ENCODE measurements at places on chromosomes 16 and 17.

GRCh38 chr16:4179020-4179419 lies 62.8 kb upstream of the ADCY9 start:
- DNase-seq = no peak

- no peak for DNase-seq
Observed at GRCh38 chr17:50793007-50793406, 25.7 kb upstream of the ANKRD40CL start.

GRCh38 chr16:709566-710499 lies 4.2 kb upstream of the FBXL16 start:
- DNase-seq = no peak

DNA sequence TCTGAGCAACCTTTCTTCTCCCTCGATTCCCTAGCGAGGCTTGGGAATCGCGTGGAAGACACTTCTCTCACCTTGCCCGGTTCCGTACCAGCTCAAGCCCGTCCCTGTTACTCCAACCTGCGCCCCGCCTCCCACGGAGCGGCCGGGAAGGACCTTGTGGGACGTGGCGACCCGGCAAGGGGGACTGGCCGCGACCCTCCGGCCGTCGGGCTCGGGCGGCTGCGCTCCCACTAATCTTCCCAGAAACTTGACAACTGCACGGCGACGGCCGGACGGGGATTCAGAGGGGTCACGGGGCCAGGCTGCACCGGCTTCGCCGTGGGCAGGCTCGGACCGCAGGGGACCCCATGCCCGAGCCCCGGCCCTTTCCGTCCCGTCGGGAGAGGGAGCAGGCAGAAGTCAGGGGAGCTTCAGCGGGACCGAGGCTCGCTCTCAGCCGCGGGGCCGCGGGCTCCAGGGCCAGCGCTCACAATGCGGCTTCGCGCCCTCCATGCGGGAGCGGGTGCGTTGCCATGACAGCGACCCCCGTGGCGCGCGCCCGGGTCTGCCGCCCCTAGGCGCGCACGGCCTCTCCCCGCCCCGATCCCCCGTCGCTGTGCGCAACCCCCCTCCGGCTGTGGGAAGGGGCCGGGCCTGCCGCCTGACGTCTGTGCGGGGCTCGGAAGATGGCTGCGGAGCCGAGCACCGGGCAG lies at the start of gene SGSM2:
Gene SGSM2 (plus strand): TSS at position 650 of the 692 bp plus-strand sequence. CDS start 188 bp downstream, outside the sequence.
- no peak for DNase-seq

DNA sequence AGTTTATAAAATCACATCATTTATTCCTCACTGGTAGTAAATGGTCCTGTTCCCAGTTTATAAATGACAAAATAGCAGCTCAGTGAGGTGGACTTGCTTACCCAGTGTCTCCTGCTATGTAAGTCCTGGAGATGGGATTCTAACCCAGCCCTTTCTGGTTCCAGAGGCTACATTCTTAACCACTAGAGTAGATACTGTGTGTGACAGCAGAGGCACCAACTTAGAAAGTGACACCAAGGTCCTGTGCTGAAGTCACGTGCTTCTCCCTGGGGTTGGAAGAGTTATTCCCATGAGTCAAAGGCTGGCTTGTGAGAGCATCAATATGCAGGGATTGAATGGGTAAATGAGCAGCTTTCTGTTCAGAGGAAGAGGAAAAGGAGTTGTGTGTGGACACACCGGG lies 167.3 kb upstream of the IRX3 start:
- DNase-seq = no peak

GRCh38 chr17:27354491-27355081 lies 60.7 kb downstream of the WSB1 start:
- no peak for DNase-seq

GRCh38 chr17:32491371-32492263 lies 4.8 kb downstream of the CDK5R1 start:
- no peak for DNase-seq

DNA sequence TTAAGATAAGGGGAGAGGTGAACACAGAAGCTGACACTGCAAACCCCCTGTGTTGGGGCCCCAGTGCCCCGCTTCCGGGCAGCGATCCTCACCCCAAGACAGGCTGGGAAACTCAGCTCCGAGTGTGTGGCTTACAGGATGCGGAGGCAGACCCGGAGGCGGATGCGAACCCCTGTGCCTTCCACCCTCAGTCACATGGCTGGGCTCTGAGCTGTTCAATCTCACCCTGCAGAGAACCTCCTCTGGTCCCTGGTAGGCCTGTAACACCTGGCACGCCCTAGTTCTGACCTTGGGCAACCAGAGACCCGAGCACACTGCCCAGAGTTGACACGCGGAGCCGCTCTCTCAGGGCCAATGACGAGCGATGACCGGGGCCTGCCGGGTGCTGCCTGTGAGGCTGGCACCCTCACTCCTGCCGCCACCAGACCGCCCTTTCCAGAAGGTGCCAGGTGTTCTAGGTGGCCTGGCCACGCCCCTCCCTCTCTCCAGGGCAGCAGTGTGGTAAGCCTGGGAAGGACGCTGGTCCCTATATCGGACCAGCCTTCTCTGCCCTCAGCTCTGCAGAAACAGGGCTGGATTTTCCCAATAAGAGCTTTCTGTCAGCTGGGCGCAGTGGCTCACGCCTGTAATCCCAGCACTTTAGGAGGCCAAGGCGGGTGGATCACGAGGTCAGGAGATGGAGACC lies 23.3 kb downstream of the MEAK7 start:
- no peak for DNase-seq

DNA sequence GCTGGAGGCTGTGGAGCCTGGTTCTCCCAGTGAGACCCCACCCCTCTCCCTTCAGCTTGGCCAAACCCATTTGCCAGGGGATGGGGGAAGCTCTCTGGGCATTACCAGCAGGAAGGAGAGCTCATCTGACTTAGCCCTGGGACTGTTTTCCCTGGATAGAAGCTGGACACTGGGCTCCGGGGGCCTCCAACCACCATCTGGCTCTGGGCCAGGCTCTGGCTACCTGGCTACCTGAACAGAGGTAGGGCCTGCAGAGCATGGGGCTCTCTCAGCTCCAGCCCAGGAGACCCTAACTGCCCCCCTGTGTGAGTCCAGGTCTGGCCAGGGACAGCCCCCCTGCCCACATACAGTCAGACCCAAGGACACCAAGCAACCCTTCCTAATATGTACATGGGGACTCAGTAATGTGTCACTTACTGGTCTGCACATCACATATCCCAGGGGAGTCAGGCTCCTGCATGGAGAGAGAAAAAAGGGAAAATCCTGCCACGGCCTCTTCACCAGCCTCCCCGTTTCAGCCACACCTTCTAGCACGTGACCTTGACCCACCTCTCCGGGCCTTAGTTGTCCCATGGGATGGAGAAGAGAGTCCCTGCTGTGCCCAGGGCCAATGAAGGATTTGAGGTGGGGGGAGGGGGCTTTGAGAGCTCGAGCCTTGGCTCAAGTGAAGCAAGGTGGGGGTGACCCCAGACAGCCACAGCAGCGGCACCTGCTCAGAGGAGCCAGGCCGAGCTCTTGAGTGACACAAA lies 13.8 kb downstream of the CNGB1 start:
- no peak for DNase-seq

GRCh38 chr16:80552277-80552676 lies 11.5 kb downstream of the DYNLRB2 start:
- DNase-seq = no peak

GRCh38 chr16:50613964-50614474 lies 65.8 kb downstream of the NKD1 start:
- no peak for DNase-seq

- DNase-seq = no peak
Observed at GRCh38 chr16:85428168-85428898, 184.8 kb upstream of the GSE1 start.

GRCh38 chr17:67601897-67602296 lies 115.8 kb upstream of the NOL11 start:
- no peak for DNase-seq

DNA sequence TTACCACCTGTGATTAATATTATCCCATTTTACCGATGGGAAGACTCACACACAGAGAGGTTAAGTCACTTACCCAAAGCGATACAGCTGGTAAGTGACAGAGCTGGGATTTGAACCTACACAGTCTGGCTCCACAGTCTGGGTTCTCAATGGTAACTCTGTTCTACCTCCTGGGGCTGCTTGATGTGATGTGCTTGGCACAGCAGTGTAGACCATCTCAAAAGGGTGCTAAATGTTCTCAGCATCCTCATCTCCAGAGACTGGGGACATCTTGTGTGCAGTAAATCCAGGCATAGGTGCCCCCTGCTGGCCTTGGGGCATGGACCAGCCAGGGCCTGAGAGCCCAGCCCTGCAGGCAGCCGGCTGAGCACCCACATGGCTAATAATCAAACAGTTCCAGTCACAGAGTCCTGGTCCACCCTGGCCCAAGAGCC lies 15.4 kb upstream of the KATNB1 start:
- no peak for DNase-seq

GRCh38 chr17:50798424-50799288 lies 31.3 kb upstream of the ANKRD40CL start:
- DNase-seq = no peak

- no peak for DNase-seq
Observed at GRCh38 chr17:60704170-60704569, 26.5 kb downstream of the BCAS3 start.

GRCh38 chr17:64403881-64404460 lies 13.3 kb upstream of the PECAM1 start:
- no peak for DNase-seq

DNA sequence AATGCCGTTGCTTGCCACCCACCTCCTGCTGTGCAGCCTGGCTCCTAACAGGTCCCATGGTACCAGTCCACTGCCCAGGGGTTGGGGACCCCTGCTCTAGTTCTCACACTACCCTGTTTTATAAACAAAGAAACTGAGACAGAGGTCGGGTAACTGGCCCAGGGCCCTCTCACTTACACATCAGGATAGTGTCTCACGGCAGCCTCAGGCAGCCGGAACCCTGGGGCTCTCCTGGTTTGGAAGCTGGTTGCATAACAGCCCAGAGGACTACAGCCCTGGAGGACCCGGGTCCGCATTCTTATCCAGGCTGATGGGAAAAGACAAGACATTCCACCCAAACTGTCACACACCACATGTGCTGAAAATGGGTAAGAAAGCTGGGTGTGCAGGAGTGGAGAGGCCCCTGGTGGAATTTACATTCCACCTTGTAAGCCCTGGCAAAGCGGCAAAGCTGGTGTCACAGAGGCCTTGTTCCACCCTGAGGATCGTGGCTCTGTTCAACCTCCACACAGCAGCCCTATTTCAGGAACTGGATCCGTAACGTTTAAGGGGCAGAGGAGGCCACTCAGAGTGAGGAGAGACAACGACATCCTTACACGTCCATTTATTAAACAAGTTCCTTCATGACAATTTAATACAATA lies 9.8 kb downstream of the CMTM3 start:
- DNase-seq = no peak

GRCh38 chr16:23523876-23524385 lies 13.6 kb upstream of the GGA2 start:
- no peak for DNase-seq

- no peak for DNase-seq
Observed at GRCh38 chr17:52524096-52524637, 365.7 kb upstream of the CA10 start.

DNA sequence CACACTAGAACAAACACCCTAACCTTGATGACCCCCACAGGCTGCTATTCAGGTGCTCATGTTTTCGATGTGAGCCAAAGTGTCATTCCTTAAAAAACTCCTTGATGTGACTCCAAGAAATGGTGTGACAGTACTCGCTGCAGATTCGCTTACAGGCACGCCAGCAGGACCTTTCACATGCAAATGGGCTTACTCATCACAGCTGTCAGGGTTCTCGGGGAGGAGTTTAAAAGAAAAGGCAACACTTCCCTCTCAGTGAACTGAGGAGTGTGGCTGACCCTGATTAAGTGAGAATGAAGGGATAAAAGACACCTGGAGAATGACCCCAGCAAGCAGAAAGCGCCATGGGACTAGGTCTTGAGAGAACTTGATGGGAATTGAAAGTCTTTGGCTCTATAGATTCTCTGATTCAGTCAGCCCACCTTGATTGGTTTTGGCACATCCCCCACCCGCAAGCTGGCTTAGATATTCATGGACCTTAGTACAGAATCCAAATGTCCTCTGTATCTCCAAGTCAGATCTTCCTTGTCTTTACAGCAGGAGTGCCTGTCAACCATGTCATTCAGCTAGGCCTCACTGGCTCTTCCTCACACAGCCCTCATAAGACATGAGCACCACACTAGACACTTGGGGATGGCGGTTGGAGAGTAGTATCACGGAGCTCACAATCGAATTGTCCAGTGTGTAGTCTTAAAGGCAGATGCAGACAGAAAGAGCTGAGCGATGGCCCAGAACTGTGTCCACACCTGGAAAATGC lies 82.6 kb downstream of the HIC1 start:
- DNase-seq = no peak

- no peak for DNase-seq
Observed at GRCh38 chr16:54576785-54577184, 290.2 kb upstream of the IRX3 start.

GRCh38 chr17:50312308-50312707 lies 33.6 kb upstream of the XYLT2 start:
- DNase-seq = no peak

DNA sequence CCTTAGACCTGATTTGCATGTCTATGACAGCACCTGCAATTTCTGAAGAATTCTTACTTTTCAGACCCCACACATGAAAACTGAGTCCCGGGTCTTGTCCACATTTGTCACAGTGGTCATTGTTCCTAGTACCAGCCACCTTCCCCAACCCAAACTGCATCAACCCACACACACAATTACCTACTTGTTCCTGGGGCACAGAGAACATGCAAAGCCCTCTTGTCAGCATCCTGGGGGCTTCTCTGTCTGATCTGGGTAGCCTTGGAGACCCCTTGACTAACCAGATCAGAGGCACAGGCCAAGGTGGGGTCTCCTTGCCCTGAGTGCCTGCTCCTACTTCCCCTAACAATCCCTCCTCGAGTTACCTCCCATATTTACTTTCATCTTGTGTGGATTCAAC lies 36.7 kb upstream of the PIK3R6 start:
- DNase-seq = no peak

- no peak for DNase-seq
Observed at GRCh38 chr16:56349086-56349415, 76.3 kb downstream of the AMFR start.

GRCh38 chr17:2828397-2829038 lies 32.3 kb downstream of the RAP1GAP2 start:
- DNase-seq = no peak

GRCh38 chr16:67632415-67633172 lies 12.3 kb upstream of the CARMIL2 start:
- DNase-seq = no peak

Measured in left renal cortex interstitium (tissue), 4 donors.